ENCODE measurements at places on chromosomes 13 and 19.

DNA sequence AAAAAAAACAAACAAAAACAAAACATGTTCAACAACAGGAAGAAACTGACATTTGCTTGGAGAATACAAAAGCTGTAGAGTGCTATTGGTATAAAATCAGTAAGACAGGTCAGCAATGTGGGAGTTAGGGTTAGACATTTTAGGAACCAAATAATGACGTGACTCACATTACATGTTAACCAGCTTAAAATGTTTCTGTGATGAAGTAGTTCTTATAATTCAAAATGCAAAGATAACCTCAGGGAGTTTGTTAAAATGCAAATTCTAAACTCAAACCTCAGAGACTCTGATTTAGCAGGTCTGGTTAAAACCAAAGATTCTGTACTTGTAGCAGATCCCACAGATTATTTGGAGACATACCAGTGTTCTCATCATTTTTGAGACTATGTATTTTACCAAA is 549.4 kb upstream of the SLITRK1 start:
- DNase-seq: no peak

- DNase-seq: no peak
Measured at GRCh38 chr13:44158881-44159632, 214.6 kb upstream of the SERP2 start.

- no peak for DNase-seq
Measured at GRCh38 chr13:23320926-23321534, 112.5 kb downstream of the SACS start.

DNA sequence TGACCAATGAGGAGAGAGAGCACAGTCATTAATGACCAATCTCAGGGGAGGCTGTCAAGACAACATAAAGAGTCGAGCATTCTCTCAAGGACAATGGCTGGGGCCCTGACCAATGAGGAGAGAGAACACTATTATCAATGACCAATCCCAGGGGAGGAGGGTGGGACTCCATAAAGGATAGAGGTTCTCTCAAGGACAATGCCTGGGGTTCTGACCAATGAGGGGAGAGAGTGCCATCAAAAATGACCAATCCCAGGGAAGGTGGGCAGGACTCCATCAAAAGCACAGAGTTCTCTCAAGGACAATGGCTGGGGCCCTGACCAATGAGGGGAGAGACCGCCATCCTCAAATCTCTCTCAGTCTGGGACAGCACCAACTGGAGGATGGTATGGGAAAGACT is 3.3 kb upstream of the KLK11 start:
- DNase-seq: no peak

DNA sequence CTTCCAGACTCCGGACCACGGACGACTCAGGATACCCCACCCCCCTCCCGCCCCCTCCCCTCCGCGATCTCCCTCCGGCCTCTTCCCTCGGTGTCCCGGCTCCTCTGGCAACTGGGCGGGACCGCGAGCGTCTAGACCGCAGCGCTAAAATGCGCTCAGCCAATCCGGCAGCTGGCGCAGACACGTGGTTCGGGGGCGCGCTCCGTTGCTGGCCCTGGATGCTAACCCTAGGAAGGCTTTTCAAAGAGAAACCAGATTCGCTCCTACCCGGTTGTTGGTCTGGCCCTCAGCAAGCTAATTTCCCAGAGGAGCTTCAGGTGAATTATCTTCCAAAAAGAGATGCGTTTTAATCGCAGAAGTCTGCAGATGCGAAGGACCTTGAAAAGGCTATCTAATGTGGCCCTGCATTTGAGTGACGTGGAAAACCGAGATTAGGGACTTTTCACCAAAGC is at the start of gene DZIP1:
Gene DZIP1 (minus strand): TSS at position 106 of the 452 bp plus-strand sequence. CDS start 2,677 bp downstream, outside the sequence.
- no peak for DNase-seq

GRCh38 chr13:79060216-79060615 is 345.8 kb downstream of the RBM26 start:
- no peak for DNase-seq

- DNase-seq: no peak
Measured at GRCh38 chr19:51724543-51724942, 752 bp upstream of the HAS1 start.

GRCh38 chr19:1942934-1943555 is 2.1 kb downstream of the CSNK1G2 start:
- peak; percentile 36 for DNase-seq

- no peak for DNase-seq
Measured at GRCh38 chr19:4473011-4473762, 1.1 kb downstream of the HDGFL2 start.

GRCh38 chr13:31014456-31014855 is 82.0 kb downstream of the TEX26 start:
- no peak for DNase-seq

DNA sequence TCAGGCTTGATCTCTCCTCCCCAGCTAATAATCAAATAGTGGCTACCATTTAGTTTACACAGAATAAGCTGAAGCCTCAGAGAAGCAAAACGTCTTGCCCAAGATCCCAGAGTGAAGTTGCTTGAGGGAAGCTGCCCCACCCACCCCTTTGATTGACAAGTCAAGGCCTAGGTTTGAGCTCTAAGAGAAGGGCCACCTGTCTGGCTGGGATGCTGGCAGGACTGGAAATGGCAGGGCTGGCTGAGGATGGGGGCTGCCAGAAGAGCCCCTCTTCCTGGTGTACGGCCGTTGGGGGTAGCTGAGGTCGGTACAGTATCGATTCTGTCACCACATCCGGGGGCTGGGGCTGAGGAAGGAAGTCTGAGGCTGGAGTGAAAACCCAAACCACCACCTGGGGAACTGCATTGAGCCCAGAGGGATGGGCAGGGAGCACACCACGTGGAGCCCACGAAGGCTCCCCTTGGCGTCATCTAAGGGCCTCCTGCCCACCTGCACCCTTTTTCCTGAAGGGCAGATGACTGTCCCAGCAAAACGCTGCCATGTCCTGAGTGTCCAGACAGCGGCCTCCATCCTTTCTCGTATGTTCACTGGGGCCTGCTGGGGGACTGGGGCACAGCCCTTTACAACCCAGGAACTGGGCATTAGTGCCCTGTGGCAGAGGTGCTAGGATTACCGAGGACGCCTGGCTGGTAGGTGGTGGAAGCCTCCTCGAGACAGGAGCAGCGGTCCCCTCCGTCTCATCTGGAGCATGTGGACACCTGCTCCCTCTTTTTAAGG is 1.4 kb upstream of the PRKD2 start:
- peak; percentile 64 for DNase-seq

- no peak for DNase-seq
Measured at GRCh38 chr13:71712988-71713653, 153.9 kb downstream of the DACH1 start.

DNA sequence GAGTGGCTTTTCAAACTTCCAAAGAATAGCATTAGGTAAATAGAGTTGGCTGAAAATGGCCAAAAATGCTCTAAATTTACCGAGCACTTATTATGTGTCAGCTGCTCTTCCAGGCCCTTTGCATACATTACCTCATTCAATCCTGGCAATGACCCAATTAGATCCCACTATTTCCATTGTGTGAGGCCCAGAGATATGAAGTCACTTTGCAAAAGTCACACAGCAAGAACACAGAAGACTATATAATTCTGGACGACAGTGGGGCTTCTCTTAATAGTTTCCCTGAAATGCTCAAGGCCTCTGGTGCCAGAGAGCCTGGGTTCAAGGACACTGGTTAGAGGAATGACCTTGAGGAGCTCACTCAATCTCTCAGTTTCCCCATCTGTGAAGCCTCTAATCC is 146.8 kb downstream of the IER2 start:
- no peak for DNase-seq

DNA sequence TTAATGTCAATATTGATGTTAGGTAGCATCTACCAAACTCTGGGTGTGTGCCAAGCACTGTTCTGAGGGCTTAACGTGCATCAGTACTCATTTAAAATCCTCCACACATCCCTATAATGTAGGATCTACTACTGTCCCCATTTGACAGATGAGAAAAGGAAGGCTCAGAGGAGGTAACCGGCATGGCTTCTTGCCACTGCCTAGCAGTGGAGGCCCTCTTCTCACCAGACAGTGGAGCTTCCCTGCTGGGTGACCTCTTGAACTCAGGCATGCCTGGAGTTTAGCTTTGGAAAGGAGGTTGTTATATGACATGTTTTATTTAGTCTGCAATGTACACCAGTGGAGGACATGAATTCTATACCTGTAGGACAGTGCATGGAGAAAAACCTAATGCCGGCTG is 2.1 kb downstream of the SPATA13 start:
- no peak for DNase-seq

DNA sequence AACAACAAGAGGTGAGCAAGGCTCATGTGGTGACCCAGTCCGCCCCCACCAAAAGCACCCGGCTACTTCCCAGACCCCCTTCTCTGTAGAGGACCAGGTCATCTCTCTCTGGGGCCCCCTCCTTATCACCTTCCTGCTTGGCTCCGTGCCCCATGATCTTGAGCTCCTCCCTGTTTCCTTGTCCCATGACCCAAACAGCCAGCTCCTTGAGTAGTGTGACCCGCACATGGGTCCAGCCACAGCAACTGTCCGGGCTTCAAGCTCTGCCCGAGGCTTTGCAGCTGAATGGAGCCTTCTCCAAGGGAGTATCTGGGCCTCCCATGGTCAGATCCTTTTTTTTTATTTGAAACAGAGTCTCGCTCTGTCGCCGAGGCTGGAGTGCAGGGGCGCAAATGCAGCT is 61.8 kb downstream of the MYO9B start:
- no peak for DNase-seq

DNA sequence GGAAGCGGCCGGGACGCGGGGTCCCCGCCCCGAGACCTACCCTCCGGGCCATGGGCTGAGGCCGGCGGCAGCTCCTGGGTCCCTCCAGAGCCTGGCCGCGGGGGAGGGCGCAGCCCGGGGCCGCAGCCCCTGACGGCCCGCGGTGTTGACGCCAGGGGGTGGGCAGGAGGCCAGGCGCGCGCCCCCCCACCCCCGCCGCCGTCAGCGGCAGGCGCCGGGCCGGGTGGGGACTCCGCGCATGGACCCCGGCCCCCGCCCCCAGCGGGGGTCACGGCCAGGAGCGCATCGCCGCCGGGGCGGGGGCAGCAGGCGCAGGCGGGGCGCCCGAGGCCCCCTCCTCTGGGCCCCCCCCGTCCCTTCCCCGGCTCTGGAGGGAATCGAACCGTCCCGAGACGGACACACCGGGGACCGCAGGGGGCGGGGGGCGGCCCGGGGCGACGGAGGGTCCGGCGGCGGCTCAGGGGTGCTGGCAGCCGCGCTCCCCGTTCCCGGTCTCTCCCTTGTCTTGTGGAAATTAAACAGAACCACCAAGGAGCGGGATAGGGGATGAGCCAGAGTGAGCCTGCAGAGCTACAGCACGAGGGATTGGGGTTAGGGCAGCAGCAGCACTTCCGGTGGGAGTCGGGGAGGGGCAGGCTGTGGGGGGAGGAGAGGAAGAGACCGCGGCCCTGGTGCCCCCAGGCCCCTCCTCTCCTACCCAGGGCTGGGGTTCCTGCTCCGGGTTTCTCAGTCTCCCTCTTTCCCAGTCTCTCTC is at the start of gene MEIS3:
Gene MEIS3 (minus strand): TSS at position 498 of the 754 bp plus-strand sequence. CDS start 446 bp downstream, at position 52.
- DNase-seq: no peak

DNA sequence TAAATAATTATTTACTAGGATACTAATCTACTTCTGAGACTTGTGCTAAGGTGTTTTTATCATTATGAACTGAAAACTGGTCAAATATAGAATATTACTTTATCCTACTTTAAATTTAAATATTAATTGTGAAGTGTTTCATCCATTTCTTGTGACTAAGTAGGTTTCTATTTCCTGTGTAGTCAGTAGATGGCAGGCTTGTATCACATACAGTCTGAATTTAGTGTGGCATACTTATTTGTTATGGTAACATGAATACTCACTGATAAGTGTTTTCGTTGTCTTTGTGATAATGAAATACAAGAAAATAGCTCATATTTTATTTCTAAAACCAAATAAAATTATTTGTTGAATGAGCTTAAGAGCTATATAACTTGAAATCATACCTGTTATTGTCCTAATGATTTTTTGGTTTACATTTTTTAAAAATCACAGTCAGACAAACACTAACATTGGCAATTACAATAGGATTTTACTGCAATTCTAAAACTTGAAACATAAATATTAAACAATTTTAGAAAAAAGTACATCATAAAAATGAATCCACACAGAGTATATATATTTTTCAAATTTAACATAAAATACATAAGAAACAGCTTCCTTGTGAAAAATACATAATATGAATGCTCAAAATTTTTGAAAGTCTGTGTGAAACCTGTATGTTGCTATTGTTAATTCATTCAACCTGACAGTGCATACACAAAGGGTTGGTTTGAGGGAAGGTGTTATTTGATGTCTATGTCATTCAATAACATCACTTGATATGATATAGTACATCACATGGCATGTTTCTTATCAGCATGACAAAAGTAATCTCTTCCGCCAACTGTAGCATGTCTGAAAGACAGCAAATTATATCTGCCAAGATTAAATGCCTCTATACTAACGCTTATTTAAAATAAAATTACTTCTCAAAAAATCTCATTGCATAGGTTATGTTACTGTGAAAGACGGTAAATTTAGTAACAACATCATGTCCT is 904.8 kb upstream of the PCDH20 start:
- DNase-seq: no peak

DNA sequence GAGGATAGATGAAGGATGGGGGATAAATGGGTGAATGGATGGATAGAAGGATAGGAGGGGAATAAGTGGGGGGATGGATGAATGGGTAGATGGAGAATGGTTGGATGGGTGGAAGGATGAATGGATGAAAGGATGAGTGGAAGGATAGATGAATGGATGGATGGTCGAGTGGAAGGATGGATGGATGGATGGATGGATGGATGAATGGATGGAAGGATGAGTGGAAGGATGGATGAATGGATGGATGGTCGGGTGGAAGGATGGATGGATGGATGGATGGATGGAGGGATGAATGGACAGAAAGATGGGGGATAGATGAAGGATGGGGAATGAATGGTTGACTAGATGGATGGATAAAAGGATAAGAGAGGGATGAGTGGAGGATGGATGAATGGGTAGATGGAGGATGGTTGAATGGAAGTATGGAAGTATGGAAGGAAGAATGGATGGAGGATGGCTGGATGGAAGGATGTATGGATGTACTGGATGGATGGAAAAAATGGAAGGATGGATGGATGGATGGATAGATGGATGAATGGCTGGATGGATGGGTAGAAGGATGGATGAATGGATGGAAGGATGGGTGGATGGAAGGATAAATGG is 42.0 kb downstream of the FBN3 start:
- DNase-seq: no peak

- DNase-seq: no peak
Measured at GRCh38 chr19:17872251-17873001, 681 bp downstream of the SLC5A5 start.

GRCh38 chr19:13727798-13728197 is 36.5 kb upstream of the MRI1 start:
- no peak for DNase-seq

- no peak for DNase-seq
Measured at GRCh38 chr19:27720155-27720554, 1492.8 kb downstream of the UQCRFS1 start.

- DNase-seq: no peak
Measured at GRCh38 chr13:98144801-98145350, 2.0 kb downstream of the FARP1 start.
